ENCODE measurements at places on chromosomes 16 and 17.
A peak's percentile ranks its signal among the peaks of the same experiment; 100 is the strongest.

DNA sequence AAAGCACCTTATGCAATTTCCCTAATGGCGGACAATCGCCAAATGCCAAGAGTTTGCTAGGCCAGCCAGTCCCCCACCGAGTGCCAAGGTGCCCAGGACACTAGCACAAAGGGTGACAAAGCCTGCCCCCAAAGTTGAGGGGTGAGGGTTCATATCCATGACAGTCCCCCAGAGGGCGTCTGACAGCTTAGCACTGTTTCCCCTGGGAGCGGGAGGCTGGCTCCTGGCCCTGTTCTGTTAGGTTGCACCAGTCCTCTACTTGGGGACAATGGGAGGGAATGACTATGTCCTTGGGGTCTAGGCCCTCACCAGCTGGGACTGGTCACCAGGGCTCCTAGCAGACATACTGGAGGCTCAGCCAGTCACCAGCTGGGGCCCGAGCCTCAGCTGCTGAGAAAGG, 66.9 kb downstream of the MYO18A start:
- no peak for DNase-seq

DNA sequence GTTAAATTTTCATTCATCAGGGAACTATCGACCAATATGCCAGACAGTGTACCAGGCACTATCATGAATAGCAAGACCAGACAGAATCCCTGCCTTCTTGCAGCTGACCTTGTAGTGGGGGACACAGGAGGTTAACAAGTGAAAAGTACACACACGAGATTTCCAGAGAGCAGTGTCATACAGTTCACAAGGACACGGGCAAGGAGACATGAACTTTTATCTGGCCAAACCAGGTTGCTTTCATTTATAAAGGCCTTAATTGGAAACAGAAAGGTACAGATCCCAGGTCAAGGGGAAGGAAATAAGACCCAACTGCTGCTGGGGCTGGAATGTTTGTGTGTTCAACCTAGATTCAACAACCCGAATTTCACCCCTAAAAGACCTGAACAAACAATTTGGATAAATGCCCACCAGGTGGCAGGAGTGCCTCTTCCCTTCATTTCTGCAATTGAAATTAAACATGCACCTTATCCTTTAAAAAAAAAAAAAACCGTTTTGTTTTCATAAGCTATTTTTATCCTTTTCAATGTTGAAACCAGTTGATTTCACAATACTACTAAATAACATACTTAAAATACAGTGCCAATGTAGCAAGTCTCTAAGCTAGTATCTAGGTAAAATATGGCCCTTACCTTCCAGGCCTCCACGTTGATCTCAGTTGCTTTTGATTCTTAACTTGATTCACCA, 65.9 kb downstream of the EMP2 start:
- peak; percentile 57 for DNase-seq

GRCh38 chr17:17518014-17518413, 21.8 kb upstream of the RASD1 start:
- no peak for DNase-seq

DNA sequence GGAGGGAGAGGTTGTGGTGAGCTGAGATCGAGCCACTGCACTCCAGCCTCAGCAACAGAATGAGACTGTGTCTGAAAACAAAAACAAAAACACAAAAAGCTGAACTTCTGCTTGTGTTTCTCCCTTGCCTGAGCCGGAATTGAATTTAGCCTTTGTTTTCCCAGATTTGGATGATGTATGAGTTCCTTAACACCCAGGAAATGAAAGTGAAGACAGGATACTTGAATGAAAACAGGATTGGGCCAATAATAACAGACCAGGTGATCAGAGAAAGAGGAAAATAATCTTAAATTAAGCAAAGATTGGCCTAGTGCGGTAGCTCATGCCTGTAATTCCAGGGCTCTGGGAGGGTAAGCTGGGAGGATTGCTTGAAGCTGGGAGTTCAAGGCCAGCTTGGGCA, 1.6 kb upstream of the NUPR1 start:
- no peak for DNase-seq

DNA sequence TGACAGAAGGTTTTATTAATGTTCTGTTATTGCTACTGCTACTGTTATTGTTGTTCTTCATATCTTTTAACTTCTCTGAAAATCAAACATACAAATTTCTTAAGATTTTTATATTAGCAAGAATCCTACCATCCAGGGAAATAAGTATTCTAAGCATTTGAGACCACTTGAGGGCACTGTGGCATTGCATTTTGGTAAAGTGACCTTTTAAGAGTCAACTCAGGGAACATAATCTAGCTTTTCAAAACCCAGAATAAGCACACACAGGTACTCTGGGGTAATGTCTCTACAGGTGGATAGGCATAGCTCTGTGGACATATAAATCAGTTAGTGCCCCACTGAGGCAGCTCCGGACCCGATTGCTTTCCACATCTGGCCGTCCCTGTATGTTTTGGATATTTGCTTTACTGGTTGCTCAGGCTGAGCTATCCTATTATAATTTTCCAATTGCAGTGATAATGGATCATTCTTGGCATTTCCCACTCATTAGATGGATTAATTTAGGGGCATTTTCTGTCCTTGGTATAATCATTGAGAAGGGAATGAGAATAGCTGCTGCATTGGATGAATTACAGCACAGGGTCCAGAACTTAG, 1425.1 kb upstream of the CDH8 start:
- DNase-seq = no peak

GRCh38 chr17:17683710-17684365, 2.6 kb downstream of the RAI1 start:
- DNase-seq = no peak

DNA sequence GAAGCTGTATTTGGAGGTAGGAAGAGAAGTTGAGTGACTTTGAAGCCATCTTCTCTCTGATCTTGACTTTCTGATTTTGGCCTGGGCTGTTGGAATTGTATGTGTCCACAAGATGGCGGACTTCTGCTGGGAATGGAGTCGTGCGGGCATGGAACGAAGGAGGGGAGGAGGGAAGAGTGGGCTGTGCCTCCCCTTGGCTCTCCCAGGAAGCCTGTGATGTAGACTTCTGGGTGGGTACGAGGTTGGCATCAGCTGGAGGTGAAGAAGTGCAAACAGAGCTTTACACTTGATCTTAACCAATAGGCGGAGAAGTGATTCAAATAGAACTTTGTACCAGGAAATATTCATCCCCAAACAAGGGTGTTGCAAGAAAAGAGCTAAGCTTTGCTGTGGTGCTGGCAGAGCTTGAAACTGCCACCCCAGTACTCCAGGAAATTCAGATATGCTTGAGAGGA, 7.4 kb upstream of the TMEM220 start:
- peak; percentile 49 for DNase-seq

DNA sequence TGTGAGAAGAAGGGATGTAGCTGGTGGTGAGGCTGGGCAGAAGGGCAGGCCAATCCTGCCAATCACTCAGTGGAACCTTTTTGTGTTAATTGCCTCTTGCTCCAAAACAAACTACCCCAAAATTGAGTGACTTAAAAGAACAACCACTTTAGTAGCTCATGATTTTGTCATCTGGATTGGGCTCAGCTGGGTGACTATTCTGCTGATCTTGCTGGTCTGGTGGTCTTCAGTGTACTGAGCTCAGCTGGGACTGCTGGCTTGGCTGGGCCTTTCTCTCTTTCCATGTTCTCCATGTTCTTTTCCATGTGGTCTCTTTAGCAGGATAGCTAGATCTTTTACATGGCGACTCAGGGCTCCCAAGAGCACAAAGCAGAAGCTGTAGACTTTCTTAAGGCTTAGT, 37.7 kb upstream of the SDK2 start:
- no peak for DNase-seq

- no peak for DNase-seq
These were observed 6.2 kb downstream of the BRCA1 start for GRCh38 chr17:43118679-43119615.

DNA sequence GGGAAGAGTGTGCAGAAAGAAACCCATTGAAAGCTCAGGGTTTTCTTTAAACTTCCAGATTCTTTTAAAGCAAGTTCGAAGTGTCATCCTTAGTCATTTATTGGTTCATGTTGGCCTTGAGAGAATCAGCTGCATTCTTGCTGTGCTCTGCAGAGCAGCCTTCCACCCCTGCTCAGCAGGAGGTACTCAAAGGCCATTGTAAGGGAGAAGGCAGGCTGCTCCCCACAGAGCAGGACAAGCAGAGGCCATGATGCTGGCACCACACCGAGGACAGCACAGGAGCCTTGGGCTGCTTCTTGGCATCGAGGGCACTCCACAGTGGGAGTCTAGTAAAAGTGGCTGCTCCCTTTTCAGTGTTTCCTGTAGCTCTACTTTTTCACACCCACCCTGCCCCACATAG, 29.6 kb downstream of the NMT1 start:
- DNase-seq = no peak

- DNase-seq = no peak
These were observed 20.5 kb downstream of the KRT9 start for GRCh38 chr17:41551365-41551764.

GRCh38 chr17:47733674-47734410, 806 bp downstream of the TBX21 start:
- DNase-seq = peak; percentile 57

DNA sequence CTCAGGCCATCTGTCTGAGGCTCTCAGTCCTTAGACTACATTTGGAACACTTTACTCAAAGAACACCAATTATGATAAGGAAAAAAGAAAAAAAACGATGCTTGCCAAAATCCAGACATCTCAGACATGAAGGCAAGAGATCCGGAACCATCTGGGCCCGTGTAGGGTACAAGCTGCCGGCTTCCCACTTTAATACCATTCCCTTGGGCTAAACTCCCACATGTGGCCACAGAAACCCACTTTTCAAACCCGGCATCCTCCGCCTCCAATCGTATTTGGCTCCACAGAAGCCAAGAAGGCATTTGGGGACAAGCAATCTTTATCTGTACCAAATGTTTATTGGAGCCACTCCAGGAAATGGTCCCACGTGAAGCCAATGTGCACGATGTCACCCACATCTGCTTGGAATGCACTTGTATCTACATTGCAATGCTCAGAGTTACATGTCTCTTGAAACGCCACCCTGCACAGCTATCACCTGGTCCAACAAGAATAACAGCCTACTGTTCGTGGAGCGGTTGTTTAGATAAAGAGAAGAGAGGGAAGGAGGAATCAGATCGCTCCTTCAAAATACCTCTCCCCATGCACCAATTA, 33.5 kb downstream of the XYLT1 start:
- no peak for DNase-seq

DNA sequence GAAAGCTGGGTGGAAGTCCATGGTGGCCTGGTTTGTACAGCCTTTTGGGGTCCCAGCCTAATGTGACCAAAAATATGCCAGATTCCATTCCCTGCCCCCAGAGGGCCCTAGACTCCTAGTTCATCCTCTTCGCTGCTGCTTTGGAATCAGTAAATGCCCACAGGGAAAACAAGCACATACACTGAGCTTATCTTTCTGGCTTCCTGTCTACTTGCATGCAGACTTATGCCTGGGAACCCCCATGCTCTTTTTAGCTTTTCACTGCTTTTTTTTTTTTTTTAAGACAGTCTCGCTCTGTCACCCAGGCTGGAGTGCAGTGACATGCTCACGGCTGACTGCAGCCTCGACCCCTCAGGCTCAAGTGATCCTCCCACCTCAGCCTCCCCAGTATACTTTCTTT, 6.2 kb upstream of the CD300LG start:
- no peak for DNase-seq

DNA sequence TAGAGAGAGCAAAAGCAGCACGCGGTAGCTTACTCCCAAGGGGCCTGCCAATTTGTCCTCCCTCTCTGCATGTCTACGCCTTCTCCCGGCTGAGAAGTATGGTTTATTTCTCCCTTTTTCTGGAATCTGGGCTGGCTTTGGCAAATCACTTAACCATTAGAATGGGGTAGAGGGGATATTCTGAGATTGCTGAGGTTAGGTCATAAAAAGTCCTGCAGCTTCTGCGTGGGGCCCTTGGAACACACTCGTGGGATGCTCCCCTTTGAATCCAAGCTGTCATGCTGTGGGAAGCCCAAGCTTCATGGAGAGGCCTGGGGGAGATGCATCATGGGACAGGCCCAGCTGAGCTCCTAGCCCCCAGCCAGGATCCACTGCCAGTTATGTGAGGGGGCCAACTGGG, 403.6 kb upstream of the MAF start:
- DNase-seq = no peak

GRCh38 chr17:27846042-27846655, 45.8 kb upstream of the NOS2 start:
- DNase-seq = peak; percentile 73

DNA sequence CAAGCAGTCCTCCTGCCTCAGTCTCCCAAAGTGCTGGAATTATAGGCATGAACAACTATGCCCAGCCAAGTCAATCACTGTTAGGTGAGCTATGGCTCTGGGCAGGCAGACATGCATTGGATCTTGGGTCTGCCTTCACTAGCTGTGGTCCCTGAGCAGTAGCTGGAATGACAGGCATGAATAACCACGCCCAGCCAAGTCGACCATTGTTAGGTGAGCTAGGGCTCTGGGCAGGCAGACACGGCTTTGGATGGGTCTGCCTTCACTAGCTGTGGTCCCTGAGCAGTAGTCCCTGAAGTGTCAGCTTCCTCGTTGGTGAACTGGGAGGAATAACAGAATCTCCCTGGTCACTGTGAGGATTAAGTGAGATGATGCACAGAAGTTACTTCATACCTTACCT, 6.4 kb downstream of the MRM3 start:
- no peak for DNase-seq

DNA sequence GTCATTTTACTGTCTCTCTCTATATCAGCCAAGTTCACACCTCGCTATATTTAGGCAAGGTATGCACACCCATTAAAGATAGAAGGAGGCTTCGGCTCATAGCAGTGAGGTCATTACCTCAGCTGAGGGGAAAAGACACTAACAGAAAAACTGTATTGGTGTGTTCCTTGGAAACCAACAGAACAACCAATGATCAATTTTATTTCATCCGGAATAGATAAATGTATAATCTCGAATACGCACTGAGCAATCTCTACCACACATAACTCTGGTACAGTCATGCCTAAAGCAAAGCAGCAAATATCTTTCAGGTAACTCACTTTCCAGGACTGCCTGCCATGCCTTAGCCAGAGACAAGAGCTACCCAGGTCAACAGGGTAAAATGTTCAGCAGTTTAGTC, 109.9 kb upstream of the CORO6 start:
- no peak for DNase-seq

GRCh38 chr17:81517339-81518112, 4.9 kb upstream of the ACTG1 start:
- peak; percentile 66 for DNase-seq
